Activated CD4-positive, alpha-beta T cell treated with anti-CD3 and anti-CD28 coated beads, Interleukin-2, amount 50 U/mL, for 4 hours (primary cell): ENCODE measurements at places on chromosomes 2 and 18.

GRCh38 chr2:240121190-240121589, 14.9 kb downstream of the COPS9 start:
- DNase-seq, result no peak

DNA sequence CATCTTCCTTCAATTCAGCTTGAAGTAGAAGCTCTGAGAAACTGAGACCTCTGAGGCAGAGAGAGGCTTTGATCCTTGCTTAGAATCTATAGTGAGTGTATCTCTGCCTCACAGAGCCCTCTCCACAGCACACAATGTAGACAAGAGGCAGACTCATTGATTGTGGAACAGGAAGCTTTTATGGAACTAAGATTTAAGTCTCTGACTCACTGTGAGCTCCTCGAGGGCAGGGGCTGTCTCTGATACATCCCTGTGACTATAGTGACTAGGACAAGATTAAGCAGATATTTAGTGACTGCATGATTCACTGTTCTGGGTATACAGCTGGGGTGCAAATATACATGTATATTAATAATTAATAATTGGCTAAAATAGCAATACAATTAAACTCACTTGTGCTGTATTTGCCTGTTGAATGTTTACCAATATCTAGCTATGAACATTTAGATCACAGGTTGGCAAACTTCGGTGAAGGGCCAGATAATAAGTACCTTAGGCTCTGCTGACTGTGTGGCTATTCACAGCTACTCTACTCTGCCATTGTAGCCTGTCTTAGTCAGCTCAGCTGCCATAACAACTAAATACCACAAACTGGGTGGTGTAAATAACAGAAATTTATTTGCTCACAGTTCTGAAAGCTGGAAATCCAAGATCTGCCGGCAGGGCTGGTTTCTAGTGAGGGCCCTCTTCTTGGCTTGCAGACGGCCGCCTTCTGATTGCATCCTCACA, 54.4 kb downstream of the ARHGEF4 start:
- no peak for DNase-seq

- DNase-seq, result no peak
Measured at GRCh38 chr2:118902266-118903028, 39.5 kb upstream of the MARCO start.

DNA sequence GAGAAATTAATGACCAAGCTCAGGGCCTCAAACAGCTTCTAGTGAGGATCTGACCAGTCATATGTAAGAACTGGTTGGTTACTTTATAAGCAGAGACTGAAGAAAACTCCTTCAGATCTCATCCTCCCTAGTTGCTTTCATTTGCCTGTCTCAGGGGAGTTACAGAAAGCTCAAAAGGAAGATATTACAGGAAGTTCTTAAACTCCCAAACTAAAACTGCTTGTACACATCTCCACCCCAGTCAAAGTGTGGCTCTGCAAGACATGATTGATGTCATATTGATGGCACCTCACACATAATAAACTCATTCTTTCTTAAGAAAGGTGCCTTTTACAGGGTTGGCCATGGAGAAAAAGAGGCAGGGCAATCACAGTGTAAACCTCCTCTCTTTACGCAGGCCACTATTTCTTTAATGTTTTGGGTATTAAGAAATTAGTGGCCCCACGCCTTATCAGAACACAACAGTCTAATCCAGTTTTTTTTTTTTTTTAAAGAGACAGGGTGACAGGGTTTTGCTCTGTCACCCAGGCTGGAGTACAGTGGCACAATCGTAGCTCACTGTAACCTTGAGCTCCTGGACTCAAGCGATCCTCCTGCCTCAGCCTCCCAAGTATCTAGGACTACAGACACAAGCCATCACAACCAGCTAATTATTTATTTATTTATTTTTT, 62.6 kb upstream of the STK17B start:
- DNase-seq, result no peak

DNA sequence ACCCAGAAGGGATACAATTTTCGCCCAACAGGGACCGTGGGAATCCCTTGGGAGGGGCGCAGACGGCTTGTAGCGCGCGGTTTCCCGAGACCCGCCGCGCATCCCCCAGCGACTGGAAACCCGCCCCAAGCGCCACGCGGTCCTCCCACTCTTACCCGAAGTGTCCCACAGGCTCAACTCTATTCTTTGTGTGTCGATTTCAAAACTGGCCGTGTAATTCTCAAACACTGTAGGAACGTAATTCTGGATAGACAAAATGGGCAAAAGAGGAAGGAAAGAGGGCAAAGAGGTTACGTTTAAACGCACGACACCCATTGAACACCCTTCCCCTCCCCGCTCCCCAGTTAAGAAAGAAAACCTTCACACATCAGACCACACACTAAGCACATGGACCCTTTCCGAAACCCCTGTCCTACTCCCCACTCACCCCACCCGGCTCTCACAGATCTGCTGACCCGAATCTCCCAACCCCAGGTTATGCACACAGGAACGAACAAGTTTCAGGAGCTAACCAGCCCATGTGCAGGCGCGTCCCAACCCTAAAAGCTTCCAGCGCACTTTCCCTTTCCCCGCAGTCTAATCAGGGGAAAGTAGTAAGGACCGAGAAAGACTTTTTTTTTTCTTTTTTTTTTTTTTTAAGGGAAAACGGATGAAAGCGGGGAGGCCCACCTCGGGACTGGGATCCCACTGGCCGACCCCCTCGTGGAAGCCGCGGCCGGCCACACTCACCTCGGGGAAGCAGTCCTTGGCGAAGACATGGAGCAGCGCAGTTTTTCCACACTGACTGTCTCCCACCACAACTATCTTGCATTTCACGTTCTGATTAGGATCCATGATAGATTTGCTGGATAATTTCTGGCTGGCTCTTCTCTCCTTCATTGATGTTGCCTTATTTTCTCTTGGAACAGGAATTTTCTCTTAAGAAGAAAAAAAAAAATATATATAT, 655 bp downstream of the RND3 start:
- DNase-seq, result no peak

GRCh38 chr2:75162259-75162658, 37.1 kb downstream of the TACR1 start:
- DNase-seq, result no peak

DNA sequence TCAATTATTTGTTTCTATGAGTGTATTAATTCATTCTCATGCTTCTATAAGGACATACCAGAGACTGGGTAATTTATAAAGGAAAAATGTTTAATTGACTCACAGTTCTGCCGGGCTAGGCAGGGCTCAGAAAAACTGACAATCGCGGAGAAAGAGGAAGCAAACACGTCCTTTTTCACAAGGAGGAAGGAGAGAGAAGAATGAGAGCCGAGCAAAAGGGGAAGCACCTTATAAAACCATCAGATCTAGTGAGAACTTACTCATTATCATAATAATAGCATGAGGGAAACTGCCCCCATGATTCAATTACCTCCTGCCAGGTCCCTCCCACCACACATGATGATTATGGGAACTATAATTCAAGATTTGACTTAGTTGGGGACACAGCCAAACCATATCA, 294.0 kb downstream of the DSC3 start:
- DNase-seq, result no peak

DNA sequence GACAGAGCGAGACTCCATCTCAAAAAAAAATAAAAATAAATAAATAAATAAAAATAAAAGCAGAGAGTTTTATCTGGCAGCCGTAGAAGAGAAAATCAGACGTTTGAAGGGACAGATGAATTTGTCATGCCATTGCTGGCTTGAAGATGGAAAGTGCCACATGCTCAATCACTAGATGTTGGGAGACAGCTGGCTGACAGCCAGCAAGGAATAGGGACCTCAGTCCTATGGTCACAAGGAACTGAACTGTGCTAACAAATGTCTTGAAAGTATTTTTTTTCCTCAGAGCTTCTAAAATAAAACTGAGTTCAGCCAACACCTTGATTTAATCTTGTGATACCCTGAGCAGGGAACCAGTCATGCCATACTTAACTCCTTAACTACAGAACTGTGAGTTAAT, 65.4 kb downstream of the DTNA start:
- DNase-seq, result no peak
